ENCODE measurements at places on chromosomes 5 and 9.

- no peak for DNase-seq
Observed at GRCh38 chr5:160427607-160428006, 6.0 kb downstream of the PTTG1 start.

GRCh38 chr5:67528953-67529352 is 332.4 kb upstream of the CD180 start:
- DNase-seq = no peak

DNA sequence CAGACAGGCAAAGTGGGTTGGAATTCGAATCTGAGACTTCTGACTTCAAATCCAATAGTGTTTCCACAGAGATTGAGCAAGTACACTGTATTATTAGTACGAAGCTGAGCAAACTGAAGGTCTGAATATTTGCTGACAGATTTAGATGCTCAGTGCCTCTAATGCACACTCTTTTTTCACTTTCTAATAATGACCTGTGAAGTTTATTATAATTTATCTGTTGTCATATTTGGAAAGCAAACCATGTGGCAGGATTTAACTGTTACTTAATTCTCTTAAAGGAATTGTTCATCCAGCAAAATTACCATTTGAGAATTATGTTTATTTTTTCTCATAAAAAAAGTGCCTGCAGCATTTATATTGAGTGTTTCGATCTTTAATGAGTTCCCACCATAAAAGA is 277.3 kb downstream of the DMRT2 start:
- no peak for DNase-seq

GRCh38 chr5:1808439-1808838 is 7.2 kb downstream of the NDUFS6 start:
- DNase-seq = no peak

GRCh38 chr9:136140966-136141365 is 22.3 kb upstream of the TMEM250 start:
- DNase-seq = no peak

- no peak for DNase-seq
Observed at GRCh38 chr9:12253941-12254340, 439.2 kb upstream of the TYRP1 start.

DNA sequence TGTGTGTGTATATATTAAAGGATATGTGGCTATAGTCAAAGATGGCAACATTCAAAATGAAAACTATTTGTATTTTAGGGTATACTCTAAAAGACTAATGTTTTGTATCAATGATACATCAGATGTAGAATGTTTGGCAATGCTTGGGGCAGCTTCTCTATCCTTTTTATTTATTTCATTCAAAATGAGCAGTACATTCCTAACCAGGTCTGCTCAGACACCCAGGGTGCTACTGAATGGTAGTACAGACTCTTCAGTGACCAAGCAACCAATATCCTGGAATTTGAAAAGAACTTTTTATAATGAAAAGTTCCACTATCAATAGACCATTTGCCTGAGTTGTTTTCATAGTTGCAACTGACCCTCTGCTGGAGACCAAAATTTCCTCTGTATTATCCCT is 23.9 kb downstream of the MEGF9 start:
- DNase-seq = no peak

GRCh38 chr9:109926421-109926869 is 146.4 kb downstream of the PALM2AKAP2 start:
- DNase-seq = no peak

GRCh38 chr5:151280443-151280842 is 23.1 kb downstream of the SLC36A3 start:
- no peak for DNase-seq

DNA sequence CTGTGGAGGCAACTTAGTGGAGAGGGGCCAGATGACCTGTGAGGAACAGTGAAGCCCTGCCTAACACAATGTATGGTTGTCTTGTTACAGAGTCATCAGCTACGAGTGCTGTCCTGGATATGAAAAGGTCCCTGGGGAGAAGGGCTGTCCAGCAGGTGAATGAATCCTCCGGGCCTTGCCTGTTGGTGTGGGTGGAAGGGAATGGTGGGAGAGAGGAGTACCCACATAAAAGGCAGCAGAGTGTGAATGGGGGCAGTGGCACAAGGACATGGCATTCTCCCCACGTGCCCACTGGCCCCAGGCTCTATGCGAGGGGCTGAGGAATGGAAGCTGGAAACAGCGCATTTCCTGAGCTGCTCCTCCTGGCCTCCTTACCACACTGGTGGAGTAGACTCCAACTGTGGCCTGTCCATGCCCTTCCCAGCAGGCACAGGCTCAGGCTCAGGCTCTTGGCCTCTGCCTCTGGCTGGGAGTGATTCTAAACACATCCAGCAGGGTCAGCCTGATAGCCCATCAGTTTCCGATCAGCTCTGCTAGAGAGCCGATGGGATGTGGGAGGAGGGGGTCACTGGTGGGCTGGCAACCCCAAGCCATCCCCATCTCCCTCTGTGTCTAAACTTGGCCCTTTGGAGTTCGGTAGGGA is 15.3 kb downstream of the TGFBI start:
- DNase-seq = no peak

GRCh38 chr9:85630676-85631075 is 111.1 kb downstream of the AGTPBP1 start:
- DNase-seq = no peak

GRCh38 chr5:114648940-114649339 is 287.1 kb downstream of the KCNN2 start:
- DNase-seq = no peak

GRCh38 chr5:174720612-174721529 is 3.5 kb upstream of the MSX2 start:
- DNase-seq = no peak

- no peak for DNase-seq
Observed at GRCh38 chr5:174287761-174288160, 242.3 kb downstream of the NSG2 start.

DNA sequence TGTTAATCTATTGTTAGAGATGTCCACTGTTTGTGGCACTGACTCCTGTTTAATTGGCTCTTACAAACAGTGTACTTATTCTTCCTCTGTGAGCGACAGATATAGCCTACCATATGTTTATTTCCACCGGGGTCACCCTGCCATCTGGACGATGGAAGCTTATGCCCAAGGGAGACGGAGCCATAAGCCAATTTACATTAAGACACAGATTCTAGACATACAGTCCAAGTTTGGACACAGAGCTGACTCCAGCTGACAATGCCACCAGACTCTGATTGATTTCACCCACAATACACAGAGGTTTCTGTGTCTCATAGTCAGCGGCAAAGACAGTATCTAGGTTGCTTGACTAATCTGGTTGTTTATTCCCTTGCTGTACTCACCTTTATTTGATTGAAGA is 198.9 kb downstream of the ENC1 start:
- no peak for DNase-seq

DNA sequence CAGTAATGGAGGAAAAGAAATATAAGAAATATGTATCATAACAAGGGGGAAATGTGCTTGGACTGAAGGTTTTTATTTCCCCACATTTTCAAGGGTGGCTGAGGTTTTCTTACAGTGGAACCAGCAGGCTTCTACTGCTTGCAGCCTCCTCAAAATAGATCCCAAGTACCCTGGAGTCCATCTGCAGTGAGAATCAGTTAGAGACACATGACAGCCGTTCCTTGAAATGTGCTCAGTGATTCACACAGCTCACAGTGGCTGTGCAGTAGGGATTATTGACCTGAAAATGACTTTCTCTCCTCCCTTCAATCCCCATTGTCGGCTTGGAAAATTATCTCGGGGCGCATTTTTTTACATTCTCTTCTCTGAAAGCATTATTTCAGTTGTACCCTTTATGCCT is 832.0 kb downstream of the TLR4 start:
- no peak for DNase-seq

- no peak for DNase-seq
Observed at GRCh38 chr5:34886392-34887119, 28.7 kb downstream of the RAD1 start.

DNA sequence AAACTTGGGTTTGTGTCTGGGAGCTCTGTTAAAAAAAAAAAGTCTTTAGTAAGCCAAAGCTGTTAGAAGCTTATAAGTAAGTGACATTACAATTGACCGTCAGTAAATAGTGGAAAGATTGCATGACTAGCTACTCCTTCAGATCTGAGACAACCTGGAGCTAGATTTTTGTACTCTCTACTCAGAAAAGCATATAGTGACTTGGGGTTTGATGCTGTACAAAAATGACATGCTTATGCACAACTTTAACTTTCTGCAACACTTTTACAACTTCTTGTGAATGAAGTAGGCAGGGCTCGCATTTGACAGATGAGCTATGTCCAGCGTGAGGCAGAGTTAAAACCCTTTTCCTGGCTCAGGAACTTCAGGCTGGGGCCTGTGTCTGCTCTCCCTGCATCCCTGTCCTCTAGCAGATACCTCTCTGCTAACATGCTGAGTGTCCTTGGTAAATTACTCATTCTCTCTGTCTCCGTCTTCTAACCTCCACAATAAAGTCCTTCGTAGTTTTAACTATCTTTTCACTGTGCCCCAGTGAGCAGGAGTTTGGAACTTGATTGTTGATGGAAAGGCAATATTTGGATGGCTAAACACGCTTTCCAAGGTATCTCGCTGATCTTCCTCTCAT is 471 bp upstream of the GHR start:
- no peak for DNase-seq

DNA sequence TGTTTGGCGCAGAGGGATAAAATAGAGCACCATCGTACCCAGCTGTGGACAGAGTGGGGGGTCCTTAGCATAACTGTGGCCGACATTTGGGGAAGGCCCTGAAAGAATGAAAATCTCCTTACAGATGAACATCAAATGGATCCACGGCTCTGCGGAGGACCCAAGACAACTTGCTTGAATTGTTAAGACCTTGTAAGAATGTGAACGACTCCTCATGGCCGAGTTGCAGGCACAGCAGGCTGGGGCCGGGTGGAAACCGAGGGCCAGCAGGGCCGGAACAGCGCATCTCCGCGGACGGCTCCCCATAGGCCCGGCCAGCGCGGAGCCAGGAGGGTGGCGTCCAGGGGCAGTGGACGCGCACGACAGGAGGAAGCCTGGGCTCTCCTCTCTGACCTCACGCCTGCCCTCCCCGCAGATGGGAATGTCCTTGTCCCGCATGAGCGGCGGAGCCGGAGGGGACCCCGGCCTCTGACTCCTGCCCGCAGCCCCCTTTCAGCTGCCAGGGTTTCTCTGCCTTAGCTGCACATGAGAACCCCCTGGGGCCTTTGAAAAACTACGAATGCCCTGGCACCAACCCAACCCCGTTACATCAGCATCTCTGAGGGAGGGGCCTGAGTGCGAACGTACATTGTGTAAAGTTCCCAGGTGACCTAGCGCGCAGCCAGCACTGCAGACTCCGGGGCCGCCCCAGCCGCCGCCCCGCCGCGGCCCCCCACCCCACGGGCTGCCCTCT is 36.2 kb upstream of the PTCH1 start:
- no peak for DNase-seq

GRCh38 chr5:157469073-157469472 is 9.1 kb downstream of the NIPAL4 start:
- no peak for DNase-seq

GRCh38 chr5:33969572-33970452 is 14.7 kb downstream of the SLC45A2 start:
- no peak for DNase-seq

DNA sequence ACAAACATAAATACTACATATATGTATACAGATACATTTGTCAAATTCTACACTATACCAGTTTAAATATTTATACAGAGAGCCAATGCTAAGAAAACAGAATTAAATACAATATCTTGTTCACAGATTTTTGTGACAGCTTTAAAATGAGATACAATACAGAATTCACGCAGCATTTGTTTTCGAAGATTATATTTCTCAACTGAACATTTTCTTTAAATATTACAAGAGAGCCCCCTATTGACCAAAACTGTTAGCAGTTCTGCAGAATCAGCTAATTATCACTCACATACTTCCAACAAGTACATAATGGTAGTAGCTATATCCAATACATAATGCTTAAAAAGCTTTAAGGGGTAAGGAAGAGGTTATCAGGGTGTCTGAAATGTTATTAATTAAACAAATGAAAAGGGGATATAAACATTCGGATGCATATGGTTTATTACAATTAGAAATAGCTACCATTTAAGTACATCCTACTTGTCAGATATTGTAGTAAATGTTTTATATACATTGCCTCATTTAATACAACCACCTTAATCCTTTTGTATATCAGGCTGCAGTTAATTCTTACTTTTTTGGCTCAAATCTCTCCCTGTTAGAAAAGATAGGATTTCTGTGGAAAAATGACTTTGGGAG is 31.7 kb downstream of the ZDHHC21 start:
- DNase-seq = no peak

DNA sequence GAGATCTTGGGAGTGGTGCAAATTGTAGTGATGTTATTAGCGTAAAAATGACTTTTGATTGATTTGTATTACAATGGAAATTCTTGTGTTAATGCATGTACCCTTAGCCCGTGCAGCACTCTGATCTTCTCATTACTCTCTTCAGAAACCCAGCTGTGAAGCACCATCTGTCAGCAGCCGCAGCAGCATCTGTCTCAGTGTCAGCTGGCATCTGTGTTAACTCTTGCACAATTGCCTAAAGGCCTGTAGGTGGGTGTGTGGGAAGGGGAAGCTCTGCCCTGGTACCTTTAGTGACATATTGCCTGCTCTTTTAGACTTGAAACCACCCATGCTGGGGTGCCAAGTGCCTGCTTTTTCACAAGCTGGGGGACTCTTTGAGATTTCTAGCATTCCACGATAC is 101.3 kb downstream of the FBXL7 start:
- no peak for DNase-seq

- DNase-seq = no peak
Observed at GRCh38 chr5:169895926-169896325, 84.4 kb downstream of the INSYN2B start.

DNA sequence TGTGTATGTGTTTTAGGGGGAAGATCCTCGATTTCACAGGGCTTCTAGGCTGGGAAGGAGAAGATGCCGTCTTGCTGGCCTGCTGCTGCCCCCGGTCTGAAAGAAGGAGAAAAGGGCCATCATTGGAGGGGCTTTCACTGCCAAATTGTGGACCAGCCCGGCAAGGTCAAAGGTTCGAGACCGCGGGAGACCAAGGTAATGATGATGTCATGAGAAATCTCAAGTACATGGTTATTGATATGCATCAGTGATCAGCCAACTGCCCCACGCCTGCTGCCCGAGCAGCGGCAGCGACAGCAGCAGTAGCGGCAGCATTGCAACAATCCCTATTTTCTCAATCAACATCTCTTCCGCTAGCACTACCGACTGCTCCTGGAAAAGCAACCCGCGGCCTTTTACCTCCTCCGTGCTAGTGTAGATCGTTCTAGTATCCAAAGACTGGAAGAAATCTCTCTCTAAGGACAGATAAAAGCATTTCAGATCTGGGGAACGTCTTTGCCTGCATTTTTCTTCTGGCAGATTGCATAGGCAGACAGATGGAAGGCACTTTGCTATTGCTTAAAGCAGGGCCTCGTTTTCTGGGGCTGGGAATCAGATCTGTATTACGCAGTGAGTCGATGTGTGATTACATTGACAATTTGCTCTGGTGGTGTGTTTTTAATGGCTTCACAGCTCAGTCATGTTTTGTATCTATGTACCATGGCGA is 215.3 kb downstream of the MEF2C start:
- no peak for DNase-seq

Measured in stimulated activated CD8-positive, alpha-beta memory T cell treated with anti-CD3 and anti-CD28 coated beads, Interleukin-4, amount 100 ng/mL, for 4 hours (primary cell).